ENCODE measurements at places on chromosomes 11 and 22. TPM values are rescaled to one million over a fixed set of nuclear protein-coding genes. Genes with fewer than 3 reads are reported as not detected.

ZBTB16 gene
- 10.0 TPM for total RNA-seq

NXPE1 gene
- total RNA-seq: not detected

MISFA gene
- total RNA-seq: 4.3 TPM

GSTT2B gene
- total RNA-seq: 4.5 TPM

BTG4 gene
- not detected for total RNA-seq

POU2AF3 gene
- total RNA-seq: 2.7 TPM

GAS2 gene
- 78.6 TPM for total RNA-seq

GSTT2 gene
- 0.18 TPM for total RNA-seq

DNA sequence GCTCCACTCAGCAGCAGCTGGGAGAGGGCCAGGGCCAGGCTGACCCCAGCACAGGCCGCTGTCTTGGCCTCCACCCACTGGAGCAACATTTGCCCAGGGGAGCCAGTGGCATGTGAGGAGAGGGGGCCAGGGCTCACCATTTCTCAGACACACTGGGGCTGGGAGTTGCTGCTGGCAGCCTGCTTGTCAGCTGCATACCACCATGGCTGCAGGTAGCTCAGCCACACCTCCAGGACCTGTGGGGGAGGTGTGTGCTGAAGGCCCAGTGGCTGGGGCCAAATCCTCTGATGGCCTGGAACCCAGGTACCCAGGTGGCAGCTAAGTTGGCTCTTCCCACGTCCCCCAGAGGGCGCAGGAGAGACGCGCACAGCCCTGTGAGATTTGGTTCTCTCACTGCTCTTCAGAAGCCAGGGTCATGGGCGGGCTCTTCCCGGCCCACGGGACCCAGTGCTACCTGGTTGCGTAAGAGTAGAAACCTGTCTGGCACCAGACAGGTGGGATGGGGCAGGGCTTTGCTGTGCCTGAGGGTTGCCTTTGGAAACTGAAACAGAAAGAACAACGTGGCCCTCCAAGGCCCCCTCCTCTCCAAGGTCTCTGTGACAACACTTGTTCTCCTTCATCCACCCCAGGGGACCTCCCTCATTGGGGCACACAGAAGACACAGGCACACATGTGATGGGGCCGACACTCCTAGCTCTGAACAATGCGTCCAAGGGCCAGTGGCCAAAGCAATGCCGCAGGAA, 98.8 kb downstream of the MED15 start:
- peak; percentile 30 for DNase-seq

DNA sequence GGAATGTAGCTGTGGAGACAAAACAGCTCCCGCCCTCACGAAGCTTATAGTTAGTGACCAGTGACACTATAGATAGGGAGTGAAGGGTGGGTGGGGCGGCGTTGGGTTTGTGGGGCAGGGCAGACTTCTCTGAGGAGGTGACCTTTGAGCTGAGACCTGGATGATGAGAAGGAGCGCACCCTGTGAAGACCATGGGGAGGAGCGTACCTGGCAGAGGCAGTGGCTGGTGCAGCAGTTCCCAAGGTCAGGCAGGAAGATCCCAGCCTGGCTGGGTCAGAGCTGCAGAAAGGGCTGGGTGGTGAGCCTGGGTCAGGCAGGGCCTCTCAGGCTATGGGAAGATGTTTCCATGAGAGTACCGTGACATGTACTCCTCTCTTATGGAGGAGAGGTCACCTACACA, 135.0 kb upstream of the RCN1 start:
- no peak for DNase-seq

DNA sequence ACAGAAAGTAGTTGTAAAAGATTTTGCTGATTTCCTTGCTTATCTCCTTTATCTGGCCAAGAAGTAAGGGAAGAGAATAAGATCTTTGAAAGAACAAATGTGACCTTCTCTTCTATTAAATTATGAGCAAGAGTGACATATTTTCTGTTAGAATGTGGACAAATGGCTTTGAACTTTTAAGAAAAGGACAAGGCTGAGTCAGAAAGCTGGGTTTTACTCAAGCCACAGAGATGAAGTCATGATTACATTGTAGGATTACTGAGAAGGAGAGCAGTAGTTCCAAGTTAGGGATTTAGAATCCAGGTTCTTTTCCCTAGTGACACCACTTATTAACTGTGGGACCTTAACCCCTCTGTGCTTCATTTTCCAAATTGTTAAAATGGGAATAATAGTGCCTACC, 13.5 kb downstream of the CCDC90B start:
- DNase-seq: no peak

DNA sequence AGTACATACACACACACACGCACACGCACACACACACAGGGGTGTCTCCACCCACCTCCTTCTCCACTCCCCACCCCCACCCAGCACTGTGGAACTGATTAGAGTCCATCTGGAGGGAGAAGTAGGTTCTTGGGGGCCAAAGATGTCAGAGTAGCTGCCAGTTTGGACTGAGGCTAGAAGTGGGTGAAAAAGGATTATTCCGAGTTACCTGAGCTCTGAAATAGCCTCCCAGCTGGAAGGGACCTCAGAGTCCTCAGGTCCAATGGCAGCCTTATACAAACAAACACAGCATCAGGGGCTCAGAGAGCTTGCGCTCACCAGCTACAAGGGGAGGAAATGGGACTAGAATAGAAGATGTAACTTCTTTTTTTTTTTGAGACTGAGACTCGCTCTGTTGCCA, 20.8 kb downstream of the IL10RA start:
- DNase-seq: no peak

- no peak for DNase-seq
These were observed 51.2 kb downstream of the KCNJ4 start for GRCh38 chr22:38403812-38404211.

- peak; percentile 68 for DNase-seq
These were observed 23.6 kb upstream of the MYOD1 start for GRCh38 chr11:17695454-17696441.

DNA sequence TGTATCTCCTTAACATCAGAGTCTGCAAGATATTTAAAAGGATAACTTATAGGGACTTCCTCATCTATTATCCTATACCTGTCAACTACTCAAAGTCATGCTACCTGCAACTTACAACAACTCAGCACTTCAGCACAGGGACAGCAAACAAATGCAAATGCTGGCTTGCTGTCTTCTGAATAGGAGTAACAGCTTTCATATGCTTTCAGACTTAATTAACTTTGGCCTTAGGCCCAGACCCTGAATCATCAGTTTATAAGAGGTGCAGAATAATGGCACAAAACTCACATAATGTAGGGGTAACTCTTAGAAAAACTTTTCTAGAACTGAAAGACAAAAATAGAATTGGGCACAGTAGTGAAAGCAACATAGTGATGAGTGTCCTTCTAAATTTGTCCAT, 953.4 kb downstream of the DLG2 start:
- DNase-seq: peak; percentile 15

- DNase-seq: no peak
These were observed 19.9 kb upstream of the TMEM184B start for GRCh38 chr22:38292694-38293093.

- no peak for DNase-seq
These were observed 11.3 kb downstream of the PRAME start for GRCh38 chr22:22547692-22548300.

GRCh38 chr11:27194976-27195375, 154.4 kb downstream of the BBOX1 start:
- no peak for DNase-seq

DNA sequence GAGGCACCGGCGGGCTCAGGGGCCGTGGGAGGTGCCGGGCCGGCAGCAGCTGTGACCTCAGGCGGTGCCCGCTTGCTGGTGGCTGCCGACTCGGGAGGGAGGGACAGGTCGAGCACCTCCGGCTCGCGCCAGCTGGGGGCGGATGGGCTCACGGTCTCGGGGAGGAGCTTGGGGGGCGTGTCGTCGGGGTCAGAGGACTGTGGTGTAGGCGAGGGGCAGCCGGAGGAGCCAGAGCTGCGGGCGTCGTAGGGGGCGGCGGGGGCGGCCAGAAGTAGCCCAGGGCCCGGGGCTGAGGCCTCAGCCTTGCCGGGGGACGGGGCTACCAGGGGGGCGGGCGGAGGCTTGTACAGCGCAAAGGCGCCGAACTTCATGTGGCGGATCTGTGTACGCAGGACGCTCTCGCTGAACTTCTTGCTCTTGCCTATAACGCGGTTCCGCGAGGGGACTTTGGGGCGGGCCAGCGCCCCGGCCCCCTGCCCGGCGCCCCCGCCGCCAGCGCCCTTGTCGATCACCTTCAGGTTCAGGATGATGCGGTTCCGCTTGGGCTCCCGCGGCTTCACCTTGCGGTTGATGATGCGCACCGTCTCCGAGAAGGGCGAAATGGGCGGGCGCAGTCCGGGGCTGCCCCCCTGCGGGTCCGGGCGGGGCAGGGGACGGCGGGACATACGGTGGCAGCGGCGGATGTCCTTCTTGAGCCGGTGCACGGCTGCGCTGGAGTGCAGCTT, 5.5 kb downstream of the CBX6 start:
- no peak for DNase-seq

DNA sequence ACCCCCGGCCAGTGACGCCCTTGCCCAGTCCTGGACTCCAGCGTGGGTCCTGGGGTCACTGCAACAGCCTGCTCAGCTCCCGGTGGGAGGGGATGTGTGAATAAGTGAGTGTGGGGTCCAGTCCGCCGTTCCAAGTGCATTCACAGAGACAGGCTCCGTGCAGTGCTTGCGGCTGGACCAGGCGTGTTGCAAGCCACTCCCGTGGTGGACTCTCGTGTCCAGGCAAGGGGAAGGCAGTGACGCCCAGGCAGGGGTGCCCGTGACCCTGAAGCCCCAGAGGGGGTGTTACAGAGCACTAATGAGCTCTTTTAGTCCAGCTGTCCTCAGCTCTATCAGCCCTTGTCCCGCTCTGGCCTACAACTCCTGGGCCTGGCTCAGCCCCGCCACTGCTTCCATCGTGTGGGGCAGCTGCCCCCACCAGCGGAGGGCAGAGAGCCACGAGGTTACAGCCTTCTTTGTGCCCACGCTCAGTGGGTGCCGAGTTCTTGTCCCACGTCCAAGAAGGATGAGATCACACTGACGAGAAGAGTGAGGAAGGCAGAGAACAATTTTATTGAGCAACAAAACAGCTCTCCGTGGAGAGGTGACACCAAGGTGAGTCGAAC, 1807.5 kb downstream of the LRRC4C start:
- DNase-seq: no peak

DNA sequence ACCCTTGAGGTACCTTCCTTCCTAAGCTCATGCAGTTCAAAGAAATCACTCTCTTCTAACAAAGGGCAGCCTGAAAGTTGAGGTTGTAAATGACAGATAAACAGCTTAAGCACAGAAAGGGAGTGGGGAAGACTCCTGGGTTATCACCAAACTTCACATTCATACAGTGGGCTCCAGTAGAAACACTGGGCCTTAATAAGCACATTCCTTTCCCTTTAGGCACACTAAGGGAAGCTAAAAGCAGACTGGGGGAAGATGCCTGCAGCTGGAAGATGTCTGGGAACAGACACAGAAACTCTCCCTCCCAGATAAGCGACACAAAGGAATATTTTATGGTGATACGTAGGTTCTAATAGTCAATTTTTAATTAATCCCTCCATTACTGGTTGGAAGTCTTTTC, 350.3 kb upstream of the MPPED2 start:
- no peak for DNase-seq

DNA sequence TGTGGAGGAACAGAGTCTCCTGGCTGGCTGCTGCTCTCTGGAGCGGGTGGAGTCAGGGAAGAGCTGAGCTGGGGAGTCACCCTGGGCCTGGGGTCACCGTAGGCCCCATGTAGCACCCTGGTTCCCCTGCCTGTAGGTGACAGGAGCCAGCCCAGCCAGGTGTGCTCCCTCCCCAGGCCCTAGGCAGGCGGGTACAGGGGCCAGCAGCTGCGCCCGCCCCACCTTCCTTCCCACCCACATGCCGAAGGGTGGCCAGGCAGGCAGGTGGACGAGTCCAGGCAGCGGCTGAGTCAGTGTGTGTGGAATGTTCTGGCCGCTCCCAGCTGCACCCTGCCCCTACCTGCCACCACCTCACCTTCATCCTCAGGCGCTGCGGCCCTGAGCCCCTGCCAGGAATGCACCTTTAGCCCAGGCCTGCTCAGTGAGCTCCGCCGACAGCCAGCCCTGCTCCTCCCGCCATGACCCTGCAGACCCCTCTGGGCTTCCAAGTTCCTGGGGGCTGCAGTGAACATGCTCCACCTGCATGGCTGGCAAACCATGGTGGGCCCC, 654 bp upstream of the SYT8 start:
- DNase-seq: peak; percentile 10

- DNase-seq: no peak
These were observed 1.3 kb upstream of the SYT13 start for GRCh38 chr11:45287316-45287903.

- DNase-seq: no peak
These were observed 54.3 kb upstream of the FAM181B start for GRCh38 chr11:82787981-82788380.

- DNase-seq: no peak
These were observed 20.0 kb downstream of the POLR3H start for GRCh38 chr22:41524251-41524661.

DNA sequence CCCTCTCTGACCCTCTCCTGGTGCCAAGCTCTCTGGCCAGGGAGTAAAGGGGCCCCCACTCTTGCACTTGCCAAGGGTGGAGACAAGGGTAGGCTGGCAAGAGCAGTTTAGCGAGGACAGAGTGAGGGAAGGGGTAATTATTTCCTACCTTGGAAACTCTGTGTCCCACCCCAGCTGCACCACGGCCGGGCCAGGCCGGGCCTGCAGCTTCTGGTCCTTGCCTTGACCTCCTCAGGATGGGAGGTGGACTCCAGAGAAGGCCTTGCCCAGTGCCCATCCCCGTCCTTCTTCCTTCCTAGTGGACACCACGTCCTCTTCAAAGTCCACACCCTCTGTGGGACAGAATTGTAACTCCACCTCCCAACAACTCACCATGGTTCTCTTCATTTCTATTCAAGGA, 18.4 kb upstream of the OSBPL5 start:
- no peak for DNase-seq

Data from muscle of leg (tissue), 16 donors.